ENCODE measurements at places on chromosomes 6 and 20.

DNA sequence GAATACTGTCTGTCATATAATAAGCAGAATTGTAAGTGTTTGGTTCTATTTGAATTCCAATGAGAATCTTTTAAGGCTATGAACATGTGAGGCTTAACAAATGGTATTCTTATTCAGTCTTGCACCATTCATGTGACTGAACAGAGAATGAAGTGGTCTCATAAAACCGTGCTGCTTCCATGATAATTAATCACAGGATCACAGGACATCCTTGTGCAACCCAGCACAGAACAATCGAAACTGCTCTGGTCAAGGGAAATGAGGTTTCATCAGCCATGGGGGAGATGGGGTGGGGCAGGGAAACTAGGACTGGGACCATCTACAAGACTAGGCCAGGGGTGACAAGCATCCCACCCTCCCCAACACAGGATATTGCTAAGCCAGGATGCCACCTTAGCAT lies 6.0 kb downstream of the PPIL6 start:
- no peak for DNase-seq

DNA sequence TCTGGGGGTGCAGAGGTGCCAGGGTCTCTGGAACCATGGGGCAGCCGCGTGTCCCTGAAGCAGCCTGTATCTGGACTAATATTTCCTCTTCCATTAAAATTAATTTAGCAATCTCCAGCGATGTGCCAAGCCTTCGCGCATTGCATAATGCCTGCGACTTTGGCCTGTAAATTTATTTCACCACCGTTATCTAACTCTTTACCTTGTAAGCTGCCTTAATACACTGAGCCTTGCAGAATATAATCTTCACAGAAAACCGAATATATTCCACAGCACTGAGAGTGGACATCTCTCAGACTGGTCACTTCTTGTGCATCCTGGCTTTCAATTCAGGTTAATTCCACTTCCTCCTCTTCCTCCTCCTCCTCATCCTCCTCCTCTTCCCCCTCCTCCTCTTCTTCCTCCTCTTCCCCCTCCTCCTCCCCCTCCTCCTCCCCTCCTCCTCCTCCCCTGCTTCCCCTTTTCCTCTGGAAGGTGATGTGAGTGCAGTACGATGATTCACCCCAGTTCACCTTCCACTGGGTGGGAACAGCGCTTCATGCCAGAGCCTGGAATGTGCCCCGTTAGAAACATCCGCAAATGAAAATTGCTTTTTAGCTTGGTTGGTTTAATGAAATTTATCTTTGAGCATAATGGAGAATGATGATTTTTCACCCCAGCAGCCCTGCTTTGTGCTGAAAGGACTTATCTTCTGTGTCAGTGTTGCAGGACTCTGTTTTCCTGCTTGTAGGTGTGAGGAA lies 101.4 kb downstream of the CDH4 start:
- no peak for DNase-seq

DNA sequence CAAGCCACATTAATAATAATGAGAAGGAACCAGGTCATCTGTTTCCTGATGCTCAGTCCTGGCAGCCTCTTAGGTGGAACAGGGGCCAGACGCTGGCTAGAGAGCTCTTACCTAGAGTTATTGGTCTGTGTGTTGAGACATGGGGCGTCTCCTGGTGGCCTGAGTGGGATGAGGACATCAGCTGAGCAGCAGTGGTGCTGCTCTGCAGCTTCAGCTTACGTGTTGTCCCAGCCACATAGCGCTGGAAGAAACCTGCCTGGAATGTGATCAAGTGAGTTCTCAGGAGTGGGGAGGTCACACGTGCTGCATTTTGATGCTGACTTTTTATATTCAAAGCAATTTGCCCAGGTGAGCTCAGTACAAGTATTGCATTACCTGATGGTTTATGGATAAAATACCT lies 355.4 kb downstream of the CDH26 start:
- no peak for DNase-seq

DNA sequence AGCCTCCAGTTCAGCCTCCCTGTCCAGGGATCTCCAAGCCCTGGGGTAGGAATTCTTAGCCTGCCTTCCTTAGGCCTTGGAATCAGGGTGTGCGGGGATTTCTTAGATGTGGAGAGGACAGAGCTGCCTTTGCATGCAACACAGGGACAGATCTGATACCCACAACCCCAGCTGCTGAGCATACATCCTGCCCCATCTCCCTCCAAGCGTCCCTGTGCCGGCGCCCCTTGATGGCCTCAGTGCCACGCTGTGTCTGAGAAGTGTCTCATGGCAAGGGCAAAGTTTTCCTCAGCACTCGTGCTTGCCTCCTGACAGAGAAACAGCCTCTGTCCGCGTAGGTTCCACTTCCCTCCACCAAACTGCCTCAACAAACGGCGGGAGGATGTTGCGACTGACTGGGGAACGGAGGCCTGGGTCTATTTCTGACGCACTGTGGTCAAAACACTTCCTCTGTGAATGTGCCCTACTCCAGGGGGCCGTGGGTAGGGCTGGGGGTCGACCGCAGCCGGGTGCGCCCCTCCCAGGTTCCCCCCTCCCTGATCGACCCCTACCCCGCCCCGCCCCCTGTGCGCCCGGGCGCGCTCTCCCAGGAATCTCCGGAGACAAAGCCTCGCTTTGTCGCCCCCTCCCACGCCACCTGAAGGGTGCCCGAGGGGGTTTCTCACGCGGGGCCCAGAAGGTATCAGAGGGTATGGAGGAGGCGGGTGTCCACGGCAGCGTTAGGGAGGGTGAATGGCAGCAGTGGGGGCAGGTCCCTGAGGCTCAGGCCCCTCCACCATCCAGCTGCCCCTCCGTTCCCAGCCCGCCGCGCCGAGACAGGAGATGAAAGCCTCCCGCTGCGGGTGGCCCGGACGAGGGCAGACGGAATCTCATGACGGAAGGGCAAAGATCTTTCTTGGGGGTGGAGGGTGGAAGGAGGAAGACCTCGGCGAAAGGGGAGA lies 806 bp downstream of the MICAL1 start:
- DNase-seq: peak; percentile 54

- no peak for DNase-seq
Observed at GRCh38 chr6:1821164-1821512, 211.4 kb downstream of the FOXC1 start.

GRCh38 chr6:137019476-137020272 lies 25.1 kb downstream of the IL20RA start:
- no peak for DNase-seq

- no peak for DNase-seq
Observed at GRCh38 chr6:166394036-166394892, 11.5 kb upstream of the MPC1 start.

DNA sequence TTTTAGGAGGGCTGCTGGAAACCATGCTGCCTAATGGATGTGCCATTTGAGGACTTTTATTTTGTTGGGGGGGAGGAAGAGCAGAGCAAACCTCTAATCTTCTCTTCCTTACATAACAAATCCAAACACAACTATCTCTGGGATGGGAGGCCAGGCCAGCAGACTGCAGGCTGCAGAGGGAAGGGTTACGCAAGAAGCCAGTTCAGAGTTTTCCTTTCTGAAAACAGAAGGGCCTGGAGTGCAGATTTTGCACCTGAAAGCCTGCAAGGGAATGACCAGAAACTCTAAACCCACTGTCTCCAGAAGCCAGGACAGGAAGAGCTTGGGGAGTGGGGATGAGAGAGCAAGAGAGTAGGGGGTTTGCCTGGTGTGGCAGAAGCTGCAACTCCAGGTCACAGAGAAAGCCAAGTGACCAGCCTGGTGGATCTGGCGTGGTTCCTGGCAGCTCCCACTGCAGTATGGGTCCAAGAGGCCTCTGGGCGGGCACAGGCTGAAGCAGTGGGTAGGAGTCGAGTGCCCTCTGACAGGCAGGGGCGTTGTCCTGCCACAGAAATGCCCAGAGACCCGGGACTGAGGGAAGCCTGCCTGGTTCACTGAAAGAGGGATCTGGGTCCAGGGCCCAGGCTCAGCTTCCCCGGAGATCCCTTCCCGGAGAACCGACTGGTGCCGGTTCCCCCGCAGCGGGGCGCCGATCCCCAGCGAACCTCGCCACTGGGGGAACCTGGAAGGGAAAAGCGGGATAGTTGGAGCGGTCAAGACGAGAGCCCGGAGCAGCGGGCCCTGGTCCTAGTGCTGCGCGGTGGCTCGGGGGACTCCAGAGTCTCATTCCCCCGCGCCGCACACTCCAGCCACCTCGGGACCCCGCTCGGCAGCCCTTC lies 6.7 kb downstream of the MAFB start:
- DNase-seq: no peak

Measured in stimulated activated CD8-positive, alpha-beta memory T cell treated with anti-CD3 and anti-CD28 coated beads, Interleukin-15, amount 100 ng/mL, for 48 hours (primary cell).